HCT116 (cell line): ENCODE measurements at places on chromosomes 7 and 10. TPM values are rescaled to one million over a fixed set of nuclear protein-coding genes. Genes with fewer than 3 reads are reported as not detected.

- DNase-seq: no peak
These were observed 31.9 kb downstream of the RSBN1L start for GRCh38 chr7:77727936-77728701.

LRRC17 gene
- total RNA-seq: 0.47 TPM

GRCh38 chr10:71962901-71963300, 1.3 kb upstream of the CHST3 start:
- DNase-seq: no peak

GRCh38 chr10:124450783-124451057, 885 bp upstream of the NKX1-2 start:
- no peak for DNase-seq

SPOCK2 gene
- total RNA-seq: 1.1 TPM
